ENCODE measurements at places on chromosomes 16 and 17.

DNA sequence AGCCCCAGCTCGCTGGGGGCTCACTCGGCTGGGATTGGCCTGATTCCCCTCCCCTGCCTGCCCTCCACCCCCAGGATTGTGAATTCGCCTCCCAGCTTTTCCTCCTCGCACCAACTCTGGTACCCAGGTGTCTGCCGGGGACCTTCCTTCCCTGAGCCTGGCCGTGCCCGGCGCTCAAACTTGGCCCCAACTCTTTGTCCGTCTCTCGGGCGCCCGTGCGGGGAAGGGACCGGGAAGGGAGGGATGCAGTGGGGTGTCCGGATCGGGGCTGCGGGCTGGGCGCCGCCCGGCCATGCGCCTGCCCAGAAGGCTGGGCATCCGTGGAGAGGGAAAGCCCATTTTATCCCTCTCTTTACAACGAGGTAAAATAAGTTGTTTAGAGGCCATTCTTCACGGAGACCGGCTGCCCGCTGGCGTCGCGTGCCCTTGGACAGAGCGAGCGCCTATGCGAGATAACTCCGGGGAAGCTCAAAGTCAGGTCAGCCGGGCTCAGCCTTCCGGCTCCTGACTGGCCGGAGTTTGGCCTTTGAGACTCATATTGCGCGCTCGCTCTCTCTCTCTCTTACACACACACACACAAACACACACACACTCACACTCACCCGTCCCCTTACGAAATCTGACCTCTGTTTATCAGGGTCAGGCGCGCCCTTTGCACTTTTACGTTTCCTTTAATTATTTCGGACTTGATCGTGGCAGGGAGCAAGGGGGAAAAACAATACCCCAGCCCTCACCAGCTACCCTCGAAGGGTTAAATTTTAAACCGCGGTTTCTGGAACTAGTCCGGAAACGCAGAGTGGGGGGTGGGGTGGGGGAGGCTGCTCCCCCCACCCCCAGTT lies 774 bp upstream of the MAF start:
- DNase-seq = no peak

GRCh38 chr16:64455275-64455674 lies 666.6 kb downstream of the CDH11 start:
- DNase-seq = no peak

DNA sequence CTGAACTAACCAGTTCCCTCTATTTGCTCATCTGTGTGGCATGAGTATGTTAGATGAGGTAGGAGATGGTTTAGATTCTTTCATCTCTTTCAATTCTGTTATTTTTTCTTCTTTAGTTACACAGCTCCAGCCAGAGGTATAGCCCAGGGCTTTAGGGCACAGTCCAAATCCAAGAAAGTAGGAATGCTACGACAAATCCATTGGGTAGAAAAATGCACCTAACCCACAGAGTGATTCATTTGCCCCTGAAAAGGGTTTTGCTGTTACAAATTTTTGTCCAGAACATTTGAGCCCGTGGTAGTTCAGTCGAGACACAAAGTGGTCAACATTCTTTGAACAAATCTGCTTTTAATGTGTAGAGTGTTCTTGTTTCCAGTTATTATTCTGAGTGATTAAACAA lies 250.7 kb downstream of the HS3ST3A1 start:
- DNase-seq = no peak

GRCh38 chr17:31843070-31843745 lies 15.8 kb downstream of the COPRS start:
- no peak for DNase-seq

- DNase-seq = peak; percentile 73
These were observed 98.3 kb downstream of the PITPNC1 start for GRCh38 chr17:67475161-67475937.

GRCh38 chr17:57784226-57784895 lies 39.3 kb upstream of the CCDC182 start:
- no peak for DNase-seq

GRCh38 chr17:81523402-81524038 lies 4.7 kb upstream of the FSCN2 start:
- no peak for DNase-seq

DNA sequence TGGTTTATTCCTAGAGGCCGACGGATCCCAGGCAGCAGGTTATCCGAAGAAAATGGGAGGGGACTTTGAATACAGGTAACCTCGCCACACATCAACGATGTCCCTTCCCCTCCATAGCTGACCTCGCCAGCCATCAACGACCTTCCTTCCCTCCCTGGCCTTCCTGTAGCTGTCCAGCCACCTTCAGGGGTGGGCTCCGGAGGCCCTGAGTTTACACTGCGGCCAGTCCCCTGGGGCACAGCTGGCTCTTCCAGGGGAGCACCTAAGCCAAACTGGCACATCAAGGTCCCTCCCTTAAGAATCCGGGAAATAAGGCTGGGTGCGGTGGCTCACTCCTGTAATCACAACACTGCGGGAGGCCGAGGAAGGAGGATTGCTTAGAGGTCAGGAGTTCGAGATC lies 10.1 kb upstream of the RPH3AL start:
- no peak for DNase-seq

DNA sequence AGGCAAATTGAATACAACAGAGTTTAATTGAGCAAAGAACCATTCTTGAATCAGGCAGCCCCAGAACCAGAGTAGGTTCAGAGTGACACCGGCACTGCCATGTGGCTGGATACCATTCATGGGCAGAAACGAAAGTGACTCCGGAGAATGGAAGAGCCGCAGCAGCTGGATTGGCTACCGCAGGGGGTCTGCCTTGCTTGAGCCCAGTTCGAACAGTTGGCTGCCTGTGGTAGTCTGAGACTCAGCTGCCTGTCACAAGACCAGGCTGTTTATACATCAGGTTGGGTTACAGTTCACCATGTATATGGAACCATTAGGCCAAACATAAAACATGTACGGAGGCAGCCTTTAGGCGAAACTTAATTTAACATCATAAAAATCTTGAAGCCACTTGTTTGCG lies 205.2 kb upstream of the CHMP6 start:
- no peak for DNase-seq

GRCh38 chr17:18976201-18976600 lies 24.2 kb downstream of the SLC5A10 start:
- no peak for DNase-seq

DNA sequence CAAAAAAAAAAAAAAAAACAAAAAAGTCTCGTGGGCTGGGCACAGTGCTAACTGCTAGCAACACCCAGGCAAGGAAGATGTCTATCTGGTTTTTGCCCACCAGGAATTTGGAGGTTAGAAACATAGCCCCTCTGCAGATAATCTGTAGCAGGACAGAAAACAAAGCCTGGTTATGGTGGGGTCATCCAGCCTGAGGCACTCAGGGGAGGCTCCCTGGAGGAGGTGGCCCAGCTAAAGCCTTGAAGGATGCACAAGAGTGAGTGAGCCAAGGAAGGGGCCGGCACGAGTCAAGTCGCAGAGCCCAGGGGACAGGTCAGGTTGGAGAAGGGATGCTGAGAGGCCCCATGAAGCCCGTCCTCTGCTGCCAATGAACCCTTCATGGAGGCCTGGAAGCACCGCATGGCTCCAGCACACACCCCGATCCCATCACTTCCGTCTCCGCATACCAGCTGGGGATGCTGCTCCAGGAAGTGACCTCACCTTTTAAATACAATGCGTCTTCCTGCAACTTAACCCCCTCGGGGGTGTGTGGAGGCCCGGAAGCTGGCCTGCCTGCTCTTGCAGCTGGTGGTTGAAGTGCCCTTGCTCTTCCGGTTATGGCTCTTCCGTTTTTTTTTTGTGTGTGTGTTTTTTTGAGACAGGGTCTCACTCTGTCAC lies 86.5 kb downstream of the ENGASE start:
- no peak for DNase-seq

DNA sequence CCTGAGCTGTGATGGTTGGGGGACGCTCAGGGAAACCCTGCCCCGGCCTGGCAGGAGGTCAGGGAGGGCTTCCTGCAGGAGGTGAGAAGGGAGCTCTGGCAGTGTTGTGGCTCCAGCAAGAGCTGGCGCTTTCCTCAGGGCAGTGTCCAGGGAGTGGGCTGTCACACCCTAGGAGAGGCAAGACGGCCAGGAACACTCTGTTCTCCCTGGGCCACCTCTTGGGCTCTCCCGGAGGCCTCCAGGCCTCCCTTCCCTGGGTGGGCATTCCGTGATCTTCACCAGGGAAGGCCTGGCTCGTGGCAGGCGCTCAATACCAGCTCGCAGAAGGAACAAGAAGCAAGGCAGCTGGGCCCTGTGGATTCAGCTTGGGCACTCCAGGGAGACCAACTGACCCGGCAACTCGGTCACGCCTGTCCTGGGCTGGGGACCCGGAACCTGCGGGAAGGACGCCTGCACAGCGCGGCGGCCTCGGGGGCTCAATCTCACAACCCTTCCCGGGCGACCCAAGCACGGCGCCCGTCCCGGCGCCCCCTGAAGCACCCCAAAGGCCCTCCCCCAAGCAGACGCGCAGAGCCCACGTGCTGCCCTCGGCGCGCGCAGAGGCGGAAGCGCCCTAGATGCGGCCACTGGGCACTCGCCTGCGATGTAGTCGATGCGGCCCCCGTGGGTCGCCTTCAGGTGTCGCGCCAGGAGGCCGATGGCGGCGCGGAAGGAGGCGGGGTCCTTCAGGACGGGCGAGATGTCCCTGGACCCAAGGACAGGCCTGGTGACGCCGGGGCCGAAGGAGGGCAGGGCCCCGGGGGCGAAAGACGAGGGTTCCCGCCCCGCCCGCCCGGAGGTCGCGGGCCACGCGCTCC lies 588 bp downstream of the APRT start:
- DNase-seq = peak; percentile 49

GRCh38 chr16:86809458-86809955 lies 231.2 kb downstream of the FOXL1 start:
- no peak for DNase-seq

- DNase-seq = no peak
These were observed 5.0 kb upstream of the HSD17B1 start for GRCh38 chr17:42547698-42548069.
